ENCODE measurements at places on chromosomes 6 and 20.

DNA sequence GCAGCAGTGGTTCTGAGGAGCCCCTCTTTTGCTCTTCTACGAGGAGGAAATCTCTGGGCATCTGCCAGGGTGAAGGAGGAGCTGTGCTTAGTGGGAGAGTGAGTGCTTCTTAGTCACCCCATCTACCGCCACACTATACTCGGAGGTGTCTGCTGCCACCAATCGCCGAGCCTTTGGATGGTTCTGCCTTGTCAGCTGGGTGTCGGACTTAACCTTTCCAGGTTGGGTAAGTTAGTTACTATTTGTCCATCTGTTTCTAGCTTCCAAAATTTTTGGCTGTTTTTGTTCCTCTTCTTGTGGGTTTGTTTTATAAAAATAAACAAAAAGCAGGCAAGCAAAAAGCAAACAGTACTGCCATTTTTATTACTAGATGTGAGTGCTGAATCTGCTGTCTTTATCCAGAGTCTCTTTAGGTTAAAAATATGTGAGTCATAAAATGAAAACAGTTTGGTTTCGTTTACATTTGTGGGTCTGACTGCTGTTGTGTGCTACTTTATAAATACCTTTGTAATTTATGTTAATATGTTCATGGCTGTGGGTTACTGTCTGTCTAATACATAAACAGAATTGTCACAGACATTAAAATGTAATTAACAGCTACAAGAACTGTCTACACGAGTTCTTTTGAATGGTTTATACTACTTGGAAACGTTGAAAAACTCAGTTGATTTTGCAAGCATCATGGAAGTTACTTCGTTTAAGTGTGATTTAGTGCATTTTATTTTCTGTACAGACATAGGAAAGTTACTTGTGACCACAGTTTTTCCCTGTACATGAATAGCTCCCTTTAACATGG is 89.2 kb downstream of the ARID1B start:
- no peak for DNase-seq

DNA sequence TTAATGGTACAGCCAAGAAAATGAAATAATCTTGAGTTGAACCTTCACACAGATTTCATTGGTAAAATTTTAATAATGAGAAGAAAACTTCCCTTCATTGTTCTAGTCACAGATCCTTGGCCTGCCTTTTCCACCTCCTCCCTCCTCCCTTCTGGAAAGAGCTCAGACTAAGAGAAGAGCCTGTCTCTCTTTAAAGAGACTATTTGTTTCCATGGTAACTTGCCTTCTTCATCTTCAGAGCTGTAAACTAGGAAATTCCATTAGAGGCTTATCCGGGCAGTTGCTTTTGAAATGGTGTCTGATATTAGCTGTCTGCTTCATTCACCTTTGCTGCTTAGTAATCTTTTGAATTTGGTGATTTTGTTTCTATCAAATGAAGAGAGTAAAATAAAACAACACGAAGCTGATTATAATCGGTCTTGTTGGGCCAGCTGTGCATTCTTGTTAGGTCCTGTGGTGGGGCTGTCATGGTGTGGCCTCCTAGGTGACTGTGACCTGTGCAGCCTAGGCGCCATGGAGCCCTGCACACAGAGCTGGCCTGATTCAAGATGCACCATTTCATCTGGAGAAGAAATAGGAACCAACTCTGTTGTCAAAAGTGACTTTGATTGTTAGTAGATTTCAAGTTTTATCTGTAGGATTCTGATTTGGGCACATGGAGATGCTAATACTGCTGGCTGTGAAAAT is 96.7 kb downstream of the MAP3K7 start:
- no peak for DNase-seq

DNA sequence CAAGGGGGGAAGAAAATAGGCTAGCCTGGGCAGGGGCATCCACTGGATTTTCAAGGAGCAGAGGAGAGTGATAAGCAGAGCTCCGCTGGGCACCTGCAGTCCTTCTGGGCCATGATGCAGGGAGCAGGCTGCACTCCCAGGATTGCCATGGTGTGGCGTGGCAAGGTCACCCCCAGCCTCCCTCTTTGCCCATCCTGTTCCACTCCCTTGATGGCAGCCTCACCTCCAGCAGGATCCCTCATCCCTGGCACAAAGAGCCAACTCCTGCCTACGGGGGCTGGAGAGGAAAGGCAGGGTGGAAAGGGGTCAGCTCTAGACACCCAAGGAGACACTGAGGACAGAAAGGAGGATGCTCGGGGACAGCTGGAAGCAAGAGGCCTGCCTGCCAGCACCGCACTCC is 22.4 kb upstream of the MYMX start:
- DNase-seq: no peak

DNA sequence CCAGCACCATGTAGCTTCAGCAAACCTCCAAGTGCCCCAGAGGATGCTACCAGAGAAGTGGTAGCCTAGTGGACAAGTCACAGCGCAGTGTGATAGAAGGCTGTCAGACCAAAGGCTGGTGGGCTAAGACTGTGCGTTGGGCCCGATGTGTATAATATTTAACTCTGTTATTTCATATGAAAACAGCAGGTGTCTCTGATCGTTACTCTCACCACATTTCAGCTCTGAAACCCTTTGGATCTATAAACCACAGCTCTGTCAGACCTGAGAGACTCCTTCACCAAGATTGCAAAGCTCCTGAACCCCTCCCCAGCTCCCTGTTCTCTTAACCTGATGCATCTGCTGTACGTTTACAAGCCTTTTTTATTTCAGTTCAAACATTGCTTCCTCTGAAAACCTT is 43.8 kb downstream of the ISM1 start:
- DNase-seq: no peak

DNA sequence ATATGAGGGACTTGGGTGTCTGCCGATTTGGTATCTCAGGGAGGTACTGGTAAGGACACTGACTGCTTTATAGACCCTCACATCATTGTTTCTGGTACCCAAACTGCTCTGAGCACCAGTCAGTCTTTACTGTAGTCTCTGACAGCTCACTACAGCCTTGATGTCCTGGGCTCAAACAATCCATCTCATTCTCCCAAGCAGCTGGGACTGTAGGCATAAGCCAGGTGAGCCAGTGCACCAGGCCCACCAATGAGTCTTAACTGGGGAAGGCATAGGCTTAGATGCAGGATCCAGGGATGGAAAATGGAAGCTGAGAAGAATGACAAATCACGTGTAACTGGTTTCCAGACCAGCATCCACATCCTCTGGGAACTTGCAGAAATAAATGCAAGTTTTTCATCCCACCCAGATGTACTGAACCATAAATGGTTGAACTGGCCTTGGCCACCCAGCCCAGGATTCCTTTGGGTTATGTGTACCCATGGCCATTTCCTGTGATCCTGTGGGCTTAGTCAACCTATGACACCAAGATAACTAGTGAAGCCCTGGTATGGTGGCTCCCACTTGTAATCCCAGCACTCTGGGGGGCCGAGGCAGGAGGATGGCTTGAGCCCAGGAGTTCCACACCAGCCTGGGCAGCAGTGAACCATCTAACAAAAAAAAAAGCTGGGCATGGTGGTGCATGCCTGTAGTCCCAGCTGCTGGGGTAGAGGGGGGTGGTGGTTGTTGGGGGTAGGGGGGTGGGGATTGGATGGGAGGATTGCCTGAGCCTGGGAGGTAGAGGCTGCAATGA is 5.8 kb downstream of the TUBB start:
- DNase-seq: no peak

DNA sequence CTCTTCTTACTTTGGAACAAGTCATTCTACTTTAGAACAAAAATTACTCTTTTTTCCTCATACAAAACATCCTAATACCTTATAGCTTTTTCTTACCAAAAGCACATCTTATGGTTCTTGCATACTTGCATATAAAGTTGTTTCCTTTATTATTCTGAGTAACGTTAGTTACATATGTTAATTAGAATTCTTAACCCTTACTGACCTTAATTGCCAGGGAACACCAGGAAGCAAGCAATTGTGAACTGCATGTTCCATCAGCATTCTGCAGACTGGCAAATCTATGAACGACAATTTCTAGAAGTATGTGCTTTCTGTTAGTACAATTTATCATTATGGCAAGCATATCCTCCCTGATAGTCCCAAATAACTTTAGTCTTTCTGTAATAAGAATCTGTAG is 831.0 kb downstream of the C6orf118 start:
- no peak for DNase-seq

DNA sequence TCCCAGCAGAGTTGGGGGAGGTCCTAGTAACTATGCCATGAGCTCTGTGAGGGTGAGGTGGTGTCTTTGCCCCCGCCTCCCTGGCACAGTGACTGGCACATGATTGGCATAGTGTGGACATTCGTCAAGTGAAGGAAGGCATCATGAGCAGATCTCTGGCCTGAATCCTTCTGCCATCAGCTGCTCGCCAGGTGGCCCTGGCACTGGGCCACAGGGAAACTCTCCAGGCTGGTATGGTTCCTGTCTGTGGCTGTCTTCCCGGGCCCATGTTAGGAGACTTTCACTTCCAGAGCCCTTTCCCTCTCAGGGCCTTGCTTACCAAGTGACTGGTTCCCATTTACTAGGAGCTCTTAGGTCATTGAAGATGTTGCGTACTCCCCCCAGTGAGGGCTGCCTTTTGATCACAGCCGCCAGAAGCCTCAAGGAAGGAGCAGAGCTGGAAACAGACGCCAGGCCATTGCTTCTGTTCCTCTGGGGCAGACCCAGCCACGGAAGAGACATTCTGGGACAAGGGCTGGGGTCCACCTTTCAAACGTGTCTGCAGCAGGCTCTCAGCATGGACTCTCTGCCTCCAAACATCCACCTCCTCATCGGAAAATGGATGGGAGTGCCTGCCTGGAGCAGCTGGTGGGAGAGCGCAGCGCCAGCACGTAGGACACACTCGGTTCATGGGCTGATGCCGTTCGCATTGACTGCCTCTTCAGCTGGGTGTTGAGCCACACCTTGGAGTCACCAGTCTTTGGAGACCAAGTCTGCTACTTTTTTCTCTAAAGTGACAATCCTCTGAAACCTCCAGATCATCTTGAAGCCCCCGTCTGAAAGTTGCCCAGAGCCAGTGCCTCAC is 67.2 kb downstream of the PTPN1 start:
- no peak for DNase-seq

DNA sequence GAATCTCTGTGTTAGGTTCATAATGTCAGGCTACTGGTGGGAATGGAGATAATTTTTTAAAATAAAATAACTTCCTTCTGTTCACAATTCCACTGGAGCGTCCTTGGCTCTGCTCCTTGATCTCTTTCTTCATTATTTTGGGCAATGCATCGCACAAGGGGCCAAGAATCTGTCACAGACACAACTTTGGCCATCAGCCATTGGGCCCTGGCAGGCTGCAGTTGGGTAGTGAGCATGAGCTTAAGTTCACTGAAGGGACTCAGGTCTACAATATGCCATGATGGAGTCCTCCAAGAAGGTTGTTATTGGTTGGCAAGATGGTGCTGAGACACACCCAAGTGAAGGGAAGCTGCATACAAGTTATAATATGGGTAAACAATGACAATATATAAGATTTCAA is 40.0 kb downstream of the CYP39A1 start:
- DNase-seq: no peak

DNA sequence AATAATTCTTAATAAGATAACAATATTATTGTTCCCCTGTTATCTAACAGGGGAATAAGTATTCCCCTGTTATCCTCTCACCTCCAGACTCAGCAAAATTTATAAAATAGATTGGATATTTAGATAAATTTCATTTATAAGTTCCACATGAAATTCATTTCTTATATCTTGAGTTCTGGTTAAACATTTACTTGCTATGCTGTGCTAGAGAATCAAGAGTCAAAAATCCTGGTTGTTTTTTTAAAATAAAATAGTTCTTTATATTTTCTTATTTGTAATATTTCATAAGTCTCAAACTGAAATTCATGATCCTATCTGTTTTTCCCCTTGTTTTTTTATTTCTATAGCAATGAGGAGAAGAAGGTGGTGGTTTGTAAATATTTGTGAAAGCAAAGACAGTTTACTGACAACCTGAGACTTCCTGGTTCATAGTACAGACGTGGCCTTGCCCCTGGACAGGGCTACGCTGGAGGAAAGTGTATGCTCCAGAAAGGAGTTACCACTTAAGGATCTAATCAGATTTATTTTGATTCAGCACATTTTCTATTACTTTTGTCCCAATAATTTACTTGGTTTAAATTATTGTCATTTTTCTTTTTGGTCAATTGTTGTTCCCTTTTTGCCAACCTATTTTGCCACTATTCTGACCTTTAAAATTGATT is 37.8 kb upstream of the MARCKS start:
- no peak for DNase-seq

DNA sequence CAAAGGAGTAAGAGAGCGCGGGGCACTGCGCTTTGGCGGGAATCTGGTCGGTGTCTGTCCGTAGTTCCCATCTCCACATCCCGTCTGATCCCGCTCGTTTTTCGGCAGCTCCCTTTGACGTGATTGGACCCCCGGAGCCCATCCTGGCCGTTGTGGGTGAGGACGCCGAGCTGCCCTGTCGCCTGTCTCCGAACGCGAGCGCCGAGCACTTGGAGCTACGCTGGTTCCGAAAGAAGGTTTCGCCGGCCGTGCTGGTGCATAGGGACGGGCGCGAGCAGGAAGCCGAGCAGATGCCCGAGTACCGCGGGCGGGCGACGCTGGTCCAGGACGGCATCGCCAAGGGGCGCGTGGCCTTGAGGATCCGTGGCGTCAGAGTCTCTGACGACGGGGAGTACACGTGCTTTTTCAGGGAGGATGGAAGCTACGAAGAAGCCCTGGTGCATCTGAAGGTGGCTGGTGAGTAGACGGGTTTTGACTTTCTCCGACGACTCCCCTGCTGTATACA is 1.4 kb downstream of the BTN1A1 start:
- DNase-seq: no peak

DNA sequence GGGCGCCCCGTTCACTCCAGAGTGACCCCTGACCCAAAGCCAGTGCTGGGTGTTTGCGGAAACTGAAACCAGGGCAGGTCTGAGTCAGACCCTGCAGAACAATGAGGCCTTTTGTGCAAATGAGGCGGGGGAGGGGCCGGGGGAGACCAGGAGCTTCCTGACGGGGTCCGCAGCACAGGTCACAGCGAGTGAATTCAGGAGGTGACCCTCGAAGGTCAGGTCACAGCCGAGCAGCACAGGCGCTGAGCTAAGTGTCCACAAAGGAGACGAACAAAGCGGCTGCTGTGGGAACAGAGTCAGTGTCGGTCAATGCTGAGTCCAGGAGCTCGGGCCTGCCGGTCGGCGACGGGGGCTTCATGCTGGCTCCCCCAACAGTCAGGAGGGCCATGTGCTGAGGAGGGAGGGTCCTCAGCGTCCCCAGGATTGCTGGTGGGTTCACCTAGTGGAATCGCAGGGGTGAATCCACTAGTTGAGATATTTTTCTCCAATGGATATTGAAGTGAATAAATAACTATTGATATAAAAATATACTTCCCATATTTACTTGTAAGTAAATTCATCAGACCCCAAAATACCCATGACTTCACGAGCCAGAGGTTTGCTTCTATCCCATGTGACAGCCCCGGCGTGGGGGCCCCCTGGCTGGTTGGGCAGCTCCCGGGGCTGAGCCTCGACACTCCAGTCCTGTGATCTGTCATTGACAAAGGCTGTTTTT is 188.4 kb upstream of the SULF2 start:
- no peak for DNase-seq

- no peak for DNase-seq
Measured at GRCh38 chr20:62786157-62786556, 10.1 kb upstream of the MRGBP start.

GRCh38 chr6:33964387-33964786 is 160.6 kb upstream of the MLN start:
- DNase-seq: no peak
